CD4-positive, alpha-beta T cell treated with Interleukin-6 at 100 ng/mL for 8 hours (primary cell): ENCODE measurements at places on chromosomes 2 and 18.

GRCh38 chr2:26462100-26462499 lies 15.8 kb downstream of the OTOF start:
- no peak for DNase-seq

- no peak for DNase-seq
These were observed 219.3 kb downstream of the TTC32 start for GRCh38 chr2:19682493-19682892.

- no peak for DNase-seq
These were observed 24.5 kb downstream of the NIF3L1 start for GRCh38 chr2:200913654-200914053.

DNA sequence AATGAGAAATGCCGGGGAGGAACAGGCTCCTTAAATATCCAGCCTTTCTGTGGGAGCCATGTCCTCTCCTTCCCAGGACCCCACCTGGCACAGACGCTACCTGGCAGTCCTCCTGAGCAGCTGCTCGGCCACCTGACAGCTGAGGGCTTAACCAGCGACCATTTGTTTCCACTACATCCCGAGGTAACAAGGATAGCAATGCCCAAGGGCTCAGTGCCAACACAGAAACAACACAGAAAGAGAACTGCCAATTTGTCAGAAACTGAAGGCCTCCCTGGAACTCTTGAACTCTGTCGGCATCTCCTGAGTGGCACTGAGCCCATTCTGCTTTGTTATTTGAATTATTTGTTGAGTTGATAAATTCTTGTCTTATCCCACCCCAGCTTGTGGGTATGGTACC lies 122.2 kb upstream of the ARHGAP28 start:
- no peak for DNase-seq

DNA sequence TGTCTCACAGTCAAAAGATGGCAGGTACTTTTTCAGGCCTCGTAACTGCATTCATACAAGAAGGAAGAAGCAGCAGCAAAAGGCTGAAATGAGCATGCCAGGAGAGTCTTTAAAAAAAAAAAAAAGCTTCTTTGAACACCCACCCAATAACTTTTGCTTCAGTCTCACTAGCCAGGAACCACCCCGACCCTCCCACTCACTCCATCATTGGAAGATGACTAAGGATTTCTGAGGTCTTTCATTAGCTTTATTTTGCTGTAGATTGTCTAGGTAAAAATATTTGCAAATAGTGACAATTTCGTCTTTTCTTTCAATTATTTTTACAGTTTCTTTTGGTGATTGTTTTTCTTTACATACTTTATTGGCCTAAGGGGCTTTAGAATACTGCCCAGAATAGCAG lies 37.9 kb downstream of the RBBP8 start:
- DNase-seq, result no peak

DNA sequence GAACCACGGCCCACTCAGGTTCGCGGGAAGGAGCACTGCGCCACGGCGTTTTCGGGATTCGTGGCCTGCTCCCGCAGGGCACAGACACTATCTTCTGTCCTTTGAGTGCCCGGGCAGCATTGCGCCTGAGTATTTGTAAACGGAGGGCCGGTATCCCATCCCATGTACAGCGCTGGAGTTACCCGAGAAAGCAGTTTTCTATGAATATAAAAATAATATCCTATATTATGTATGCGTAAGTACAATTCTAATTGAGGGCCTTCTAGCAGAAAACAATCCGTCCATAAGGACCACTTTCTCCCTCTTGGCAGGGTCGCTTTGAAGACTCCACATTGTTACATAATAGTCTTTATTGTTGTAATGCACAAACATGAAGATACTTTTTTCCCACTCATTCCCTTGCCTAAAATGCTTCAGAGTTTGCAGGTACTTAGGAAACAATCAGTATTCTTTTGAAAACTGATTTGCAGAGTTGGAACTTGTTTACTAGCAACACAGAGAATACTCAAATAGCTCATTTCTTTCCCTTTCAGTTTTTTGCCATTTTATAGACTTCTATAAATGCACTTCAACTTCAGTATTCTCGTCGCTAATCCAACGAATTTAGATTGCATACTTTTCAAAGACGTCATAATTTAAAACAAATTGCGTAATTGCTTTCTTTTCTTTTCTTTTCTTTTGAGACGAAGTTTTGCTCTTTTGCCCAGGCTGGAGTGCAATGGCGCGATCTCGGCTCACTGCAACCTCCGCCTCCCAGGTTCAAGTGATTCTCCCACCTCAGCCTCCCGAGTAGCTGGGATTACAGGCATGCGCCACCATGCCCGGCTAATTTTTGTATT lies 1.0 kb upstream of the REV1 start:
- DNase-seq, result no peak

DNA sequence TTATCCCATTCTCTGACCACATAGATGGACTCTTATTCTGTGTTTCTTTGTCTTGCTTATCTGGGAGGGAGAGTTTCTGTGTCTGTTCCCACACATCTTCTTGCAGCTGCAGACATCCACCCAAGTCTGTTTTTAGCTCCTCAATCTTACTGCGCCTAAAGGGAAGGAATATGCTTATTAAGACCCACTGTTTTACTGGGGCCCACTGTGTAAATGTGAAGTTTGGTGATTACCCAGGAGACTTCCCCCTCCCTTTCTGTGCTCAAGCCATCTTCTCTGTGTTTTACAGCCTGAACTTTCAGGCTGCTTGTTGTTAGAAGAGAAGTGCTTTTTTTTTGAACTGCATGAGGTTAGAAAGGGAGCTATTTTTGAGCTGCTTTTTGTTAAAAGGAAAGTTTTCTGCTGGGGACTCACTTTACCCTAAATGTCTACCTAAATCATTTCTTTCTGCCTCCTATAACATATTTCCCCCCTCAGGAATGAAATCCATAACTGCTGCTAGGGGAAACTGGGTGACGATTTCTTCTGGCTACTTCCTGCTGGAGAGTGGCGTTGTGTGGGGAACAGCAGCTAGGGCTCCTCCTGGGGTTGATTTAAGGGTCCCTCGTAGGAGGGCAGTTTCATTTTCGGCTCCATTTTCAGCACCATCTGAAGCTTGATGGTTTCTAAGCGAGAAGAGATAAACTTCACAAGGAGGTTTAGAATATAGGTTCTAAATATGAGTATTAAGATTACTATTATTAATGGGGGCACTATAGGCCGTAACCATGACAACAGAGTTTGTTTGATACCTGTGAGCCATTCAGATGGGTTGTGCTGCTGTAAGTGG lies 39.5 kb upstream of the GMCL1 start:
- DNase-seq, result no peak

- no peak for DNase-seq
These were observed 145.9 kb downstream of the COPS8 start for GRCh38 chr2:237231593-237231992.

DNA sequence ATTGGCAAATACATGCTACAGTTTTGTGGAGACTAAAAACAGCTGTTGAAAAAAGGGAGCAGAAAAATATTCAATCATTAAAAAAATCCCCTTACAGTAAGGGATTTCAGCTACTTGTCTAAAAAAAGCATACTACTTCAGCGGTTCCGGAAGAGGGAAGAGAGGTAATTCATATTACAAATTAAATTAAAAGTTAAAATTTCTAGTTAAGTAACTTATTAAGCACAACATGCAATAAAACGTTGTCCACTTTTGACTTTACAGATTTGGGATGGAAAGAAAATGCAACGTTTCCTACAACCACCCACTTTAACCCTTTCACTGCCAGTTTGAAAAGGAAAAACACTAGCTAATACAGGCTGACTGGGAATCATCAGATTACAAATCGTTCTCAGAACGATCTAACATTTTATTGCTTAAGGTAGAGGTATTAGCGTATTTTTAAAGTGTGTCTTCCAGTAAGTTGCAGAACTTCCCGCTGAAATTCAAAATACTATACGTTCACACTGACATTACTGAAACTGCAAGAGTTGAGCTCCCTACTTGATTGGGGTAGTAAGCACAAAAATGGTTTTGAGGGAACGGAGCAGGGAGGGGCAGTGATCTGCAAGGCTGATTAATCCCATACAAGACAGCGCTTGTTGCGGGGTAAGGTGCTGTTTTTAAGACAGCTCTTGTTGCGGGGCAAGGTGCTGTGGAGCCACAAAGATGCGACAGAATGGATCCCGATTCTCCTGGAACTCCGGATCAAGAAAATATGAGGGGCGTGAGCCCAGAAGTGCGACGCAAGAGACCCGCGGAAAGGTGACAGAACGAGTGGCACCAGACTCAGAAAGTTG lies 743 bp downstream of the HADHA start:
- peak; percentile 7 for DNase-seq

- DNase-seq, result no peak
These were observed 91.8 kb upstream of the NEDD4L start for GRCh38 chr18:57951999-57952774.

GRCh38 chr2:207155516-207156444 lies 10.0 kb downstream of the KLF7 start:
- DNase-seq, result peak; percentile 27

DNA sequence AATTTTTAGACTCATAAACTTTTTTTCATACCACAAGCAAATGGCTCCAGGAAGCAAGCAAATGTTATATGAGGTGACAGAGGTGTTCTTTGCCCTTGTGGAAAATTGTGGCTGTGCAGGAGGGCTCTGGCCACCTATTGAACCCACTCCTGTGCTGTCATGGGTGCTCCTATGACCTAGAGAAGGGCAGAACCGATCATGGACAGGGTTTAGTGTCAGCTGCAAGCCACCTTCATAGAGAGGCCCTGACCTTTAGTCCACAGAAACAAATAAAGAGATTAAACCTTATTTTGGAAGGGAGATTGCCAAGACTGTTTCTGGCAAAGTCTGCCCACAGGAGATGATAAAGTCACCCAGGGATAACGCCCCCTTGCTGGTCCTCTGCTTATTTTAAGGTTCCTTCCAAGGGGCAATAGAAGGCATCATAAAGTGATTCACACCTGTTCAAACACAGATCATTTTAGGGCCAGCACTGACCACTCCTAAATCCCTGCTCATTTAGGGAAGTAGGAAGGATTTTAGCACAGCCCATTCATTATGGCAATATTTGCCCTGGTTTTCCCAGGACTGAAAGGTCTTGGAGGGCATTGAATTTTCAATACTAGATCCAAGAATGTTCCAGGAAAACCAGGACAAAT lies 26.1 kb upstream of the STAT4 start:
- DNase-seq, result no peak

- no peak for DNase-seq
These were observed 92.3 kb downstream of the COPS8 start for GRCh38 chr2:237177986-237178385.

DNA sequence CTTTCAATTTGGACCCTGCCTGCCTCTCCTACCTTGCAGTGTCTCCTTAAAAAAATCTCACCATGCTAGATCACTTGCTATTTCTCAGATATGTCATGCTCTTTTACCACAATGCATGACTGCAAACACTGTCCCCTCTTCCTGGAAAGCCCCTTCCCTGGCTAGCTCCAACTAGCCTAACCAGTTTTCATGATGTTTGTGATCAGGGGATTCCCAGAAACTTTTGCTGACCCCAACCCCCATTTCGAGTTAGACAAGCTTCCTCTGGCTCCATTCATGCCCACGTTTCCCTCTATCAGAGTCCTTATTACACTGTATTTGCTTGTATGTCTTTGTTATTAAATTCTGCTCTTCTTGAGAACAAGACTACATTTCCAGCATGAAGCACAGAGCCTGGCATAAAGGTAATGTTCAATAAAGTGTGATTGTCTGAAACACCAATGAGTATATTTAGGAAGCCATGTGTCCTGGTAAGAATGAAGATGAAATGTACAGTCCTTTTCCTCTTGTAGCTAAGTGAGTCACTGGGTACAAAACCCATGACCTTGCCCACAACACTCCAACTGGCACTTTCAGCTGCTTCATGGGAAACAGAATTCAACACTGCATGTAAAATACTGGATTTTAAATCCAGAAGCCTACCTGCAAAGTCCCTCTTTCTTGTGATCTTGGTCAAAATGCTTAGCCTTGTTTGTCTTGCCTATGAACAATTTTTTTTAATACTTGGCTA lies 62.0 kb upstream of the ATL2 start:
- DNase-seq, result no peak

DNA sequence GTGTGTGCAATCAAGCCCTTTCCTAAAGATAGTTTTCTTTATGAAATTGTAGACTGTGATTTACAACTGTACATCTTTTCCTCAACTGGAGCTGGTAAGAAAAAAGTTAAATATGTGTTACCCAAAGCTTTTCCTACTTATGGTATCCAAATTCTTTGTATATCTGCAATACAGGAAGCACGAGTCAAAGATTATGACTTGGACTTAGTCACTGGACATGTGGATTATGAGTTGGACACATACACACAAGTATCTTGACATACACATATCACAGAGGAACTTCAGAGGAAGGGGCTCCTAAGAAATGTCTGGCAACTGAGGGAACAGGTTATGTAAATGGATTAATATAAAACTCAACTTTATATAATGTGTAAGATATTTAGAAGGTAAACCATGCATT lies 35.2 kb downstream of the PRELID3A start:
- no peak for DNase-seq

DNA sequence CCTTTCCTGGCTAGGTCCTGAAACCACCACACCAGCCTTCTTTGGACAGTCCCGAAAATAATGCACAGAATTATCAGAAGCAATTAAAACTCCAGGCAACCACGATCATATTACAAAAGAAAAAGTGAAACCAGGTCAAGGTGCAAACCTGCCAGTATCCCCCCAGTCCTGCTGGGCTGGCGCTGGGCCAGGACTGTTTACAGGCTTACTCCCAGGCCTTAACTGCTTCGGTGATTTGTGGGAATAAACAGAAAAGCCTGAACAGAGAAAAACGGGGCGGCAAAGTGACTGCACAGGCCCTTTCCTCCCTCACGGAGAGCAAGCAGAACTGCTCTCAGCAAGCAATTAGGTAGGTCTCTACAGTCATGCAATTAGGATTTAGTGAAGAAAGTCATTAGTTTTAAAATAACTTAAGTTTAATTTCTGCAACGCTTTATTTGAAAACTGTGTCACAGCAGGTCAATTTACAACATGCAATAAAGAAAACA lies 1.3 kb downstream of the HDAC4 start:
- peak; percentile 39 for DNase-seq

- DNase-seq, result no peak
These were observed 29.2 kb upstream of the SETBP1 start for GRCh38 chr18:44651478-44651877.

DNA sequence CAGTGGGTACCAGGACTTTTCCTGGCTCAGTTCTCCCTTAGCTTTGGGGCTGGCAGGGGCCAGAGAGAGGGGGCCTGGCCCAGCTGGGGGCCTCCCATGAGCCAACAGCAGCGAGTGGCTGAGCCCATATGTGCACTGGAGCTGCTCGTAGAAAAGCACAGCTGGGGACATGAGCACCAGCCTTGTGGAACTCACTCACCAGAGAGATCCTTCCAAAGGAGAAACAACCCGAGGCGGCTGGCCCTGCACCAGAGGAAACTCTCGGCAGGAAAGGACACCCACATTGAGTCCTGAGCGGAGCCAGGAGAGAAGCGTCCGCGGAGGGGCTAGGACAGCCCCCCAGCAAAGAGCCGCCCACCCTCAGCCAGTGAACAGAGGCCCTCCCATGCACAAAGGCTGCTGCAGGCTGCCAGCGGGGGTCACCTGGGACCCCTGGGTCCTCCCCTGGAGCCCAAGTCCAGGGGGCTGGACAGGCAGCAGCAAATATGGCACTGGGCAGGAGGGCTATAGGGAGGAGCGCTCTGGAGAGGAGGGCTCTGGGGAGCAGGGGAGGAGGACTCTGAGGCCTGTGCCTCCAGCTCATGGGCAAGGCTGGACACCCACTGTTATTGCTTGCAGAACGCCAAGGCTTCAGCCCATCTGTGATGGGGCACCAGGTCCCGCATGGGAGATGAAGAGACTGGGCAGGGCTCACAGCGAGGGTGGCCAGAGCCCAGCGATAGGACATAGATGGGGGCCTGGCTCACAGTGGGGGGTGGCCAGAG lies 42.1 kb upstream of the SNED1 start:
- DNase-seq, result no peak
